Ascending aorta (tissue), 2 donors: ENCODE measurements at places on chromosomes 2 and 18.

GRCh38 chr2:75952173-75952572 is 241.5 kb upstream of the GCFC2 start:
- H3K4me1 ChIP-seq = no peaks in the 10 kb centered on the region
- no peaks in the 10 kb centered on the region for H3K36me3 ChIP-seq
- H3K27me3 ChIP-seq = no peaks in the 10 kb centered on the region
- no peak overlapping the region for H3K4me3 ChIP-seq
- no peak overlapping the region for H3K27ac ChIP-seq
- DNase-seq = no peak

- no peak for DNase-seq
- no peak overlapping the region for H3K4me3 ChIP-seq
- no peak overlapping the region for H3K27ac ChIP-seq
These were observed 58.6 kb upstream of the TMEM17 start for GRCh38 chr2:62564380-62565137.

GRCh38 chr18:49015886-49016647 is 65.3 kb upstream of the SMAD7 start:
- H3K4me1 ChIP-seq = peaks cover 15% of the 10 kb centered on the region
- no peak overlapping the region for H3K4me3 ChIP-seq
- no peak for DNase-seq
- no peaks in the 10 kb centered on the region for H3K27me3 ChIP-seq

DNA sequence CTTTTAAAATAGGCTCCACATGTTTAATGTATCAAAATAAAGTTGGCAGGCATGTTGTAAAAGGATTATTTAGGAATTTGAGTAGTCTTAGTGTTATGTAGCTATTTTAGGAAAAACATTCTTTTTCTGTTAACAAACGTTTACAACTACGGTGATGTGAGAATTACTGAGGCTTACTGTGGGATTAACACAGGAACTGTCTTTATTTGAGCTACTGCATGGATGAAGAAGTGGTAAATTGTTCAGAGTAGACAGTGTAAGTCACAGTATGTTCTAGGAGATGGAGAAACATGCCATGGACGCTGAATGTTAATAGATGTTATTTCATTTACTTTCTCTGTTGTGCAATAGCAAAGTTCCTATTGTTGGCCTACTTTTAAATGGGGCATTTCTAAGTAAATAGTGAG is 1.6 kb downstream of the PPM1B start:
- H3K27ac ChIP-seq = peak overlapping the region; percentile 99
- no peaks in the 10 kb centered on the region for H3K4me1 ChIP-seq
- no peak for DNase-seq
- H3K4me3 ChIP-seq = peak overlapping the region; percentile 88
- no peaks in the 10 kb centered on the region for H3K36me3 ChIP-seq

DNA sequence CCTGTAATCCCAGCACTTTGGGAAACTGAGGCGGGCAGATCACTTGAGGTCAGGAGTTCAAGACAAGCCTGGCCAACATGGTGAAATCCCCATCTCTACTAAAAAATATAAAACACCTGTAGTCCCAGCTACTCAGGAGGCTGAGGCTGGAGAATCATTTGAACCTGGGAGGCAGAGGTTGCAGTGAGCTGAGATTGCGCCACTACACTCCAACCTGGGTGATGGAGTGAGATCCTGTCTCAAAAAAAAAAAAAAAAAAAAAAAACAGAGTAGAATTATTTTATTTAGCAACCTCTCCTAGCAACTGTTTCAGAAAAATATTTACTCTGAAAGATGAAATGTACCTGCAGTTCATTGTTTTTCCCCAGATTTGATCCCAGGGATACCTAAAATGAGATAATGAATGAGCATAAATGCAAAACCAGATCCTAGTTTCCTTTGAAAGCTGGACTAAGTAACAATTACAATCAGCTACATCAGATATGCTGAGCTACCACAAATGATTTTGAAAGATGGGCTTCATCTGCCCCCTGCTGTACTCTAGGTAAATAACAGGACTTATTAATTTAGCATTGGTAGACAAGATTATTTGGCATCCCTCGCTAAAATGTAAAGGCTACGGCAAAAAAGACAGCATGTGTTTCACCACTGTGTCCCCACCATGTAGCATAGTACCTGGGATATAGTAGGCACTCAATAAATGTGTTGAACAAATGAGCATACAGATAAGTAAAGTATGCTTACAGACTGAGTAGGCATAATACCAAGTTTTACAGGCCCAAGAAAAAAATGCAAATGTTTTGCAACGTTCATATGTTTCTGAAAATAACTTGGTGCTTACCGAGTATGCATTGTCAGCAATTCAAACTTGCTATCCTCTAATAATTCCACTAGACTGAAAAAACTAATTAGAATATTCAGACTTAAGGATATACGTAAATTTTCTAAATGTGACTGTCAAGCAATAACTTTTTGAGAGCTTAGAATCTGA is 102.5 kb downstream of the ATL2 start:
- DNase-seq = no peak
- H3K27ac ChIP-seq = no peak overlapping the region
- no peaks in the 10 kb centered on the region for H3K36me3 ChIP-seq
- H3K4me3 ChIP-seq = no peak overlapping the region

DNA sequence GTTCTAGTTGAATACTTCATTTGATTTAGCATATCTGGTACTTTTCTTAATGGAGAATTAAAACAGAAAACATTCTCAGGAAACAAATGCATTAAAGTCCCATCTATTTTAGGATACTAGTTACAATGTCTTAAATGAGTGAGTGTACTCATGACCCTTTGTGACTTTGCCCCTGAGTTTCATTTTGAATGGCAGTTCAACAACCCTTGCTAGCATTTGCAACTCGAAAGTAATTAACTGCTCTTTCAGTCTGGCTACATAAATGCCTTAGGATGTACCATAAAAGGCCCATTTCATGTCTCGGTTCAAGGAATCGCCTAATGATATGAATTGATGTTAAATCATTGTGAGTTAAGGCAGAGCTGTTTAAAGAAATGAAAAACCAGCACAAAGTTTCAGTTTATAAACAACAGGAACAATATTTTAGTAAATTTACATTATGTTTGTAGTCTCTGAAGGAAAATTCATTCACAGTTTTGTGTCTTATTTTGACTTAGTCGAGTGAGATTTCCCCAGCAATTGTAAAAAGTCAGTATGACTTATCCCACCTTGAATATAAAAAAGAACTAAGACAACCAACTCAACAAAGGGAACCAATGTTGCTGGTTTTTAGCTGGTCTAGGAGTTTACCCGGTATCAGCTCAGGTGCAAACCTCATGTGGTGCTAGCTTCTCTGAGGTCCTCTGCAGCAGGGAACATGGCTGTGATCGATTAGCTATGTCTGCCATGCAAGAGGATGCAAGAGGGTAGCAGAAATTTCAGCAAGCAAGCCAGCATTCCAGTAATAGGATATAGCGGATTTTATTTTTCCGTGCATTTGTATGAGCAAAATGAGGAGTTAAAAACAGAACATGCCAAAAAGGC is 386.2 kb downstream of the PTPRM start:
- no peaks in the 10 kb centered on the region for H3K36me3 ChIP-seq
- no peak overlapping the region for H3K27ac ChIP-seq
- H3K4me3 ChIP-seq = no peak overlapping the region
- no peaks in the 10 kb centered on the region for H3K4me1 ChIP-seq
- no peak for DNase-seq
- H3K27me3 ChIP-seq = no peaks in the 10 kb centered on the region

GRCh38 chr18:11366410-11366809 is 217.0 kb upstream of the PIEZO2 start:
- no peaks in the 10 kb centered on the region for H3K4me1 ChIP-seq
- no peak for DNase-seq
- H3K36me3 ChIP-seq = no peaks in the 10 kb centered on the region
- no peaks in the 10 kb centered on the region for H3K27me3 ChIP-seq
- no peak overlapping the region for H3K27ac ChIP-seq

GRCh38 chr2:180184506-180184905 is 177.4 kb upstream of the CWC22 start:
- H3K27ac ChIP-seq = no peak overlapping the region
- H3K4me1 ChIP-seq = no peaks in the 10 kb centered on the region
- H3K4me3 ChIP-seq = no peak overlapping the region

DNA sequence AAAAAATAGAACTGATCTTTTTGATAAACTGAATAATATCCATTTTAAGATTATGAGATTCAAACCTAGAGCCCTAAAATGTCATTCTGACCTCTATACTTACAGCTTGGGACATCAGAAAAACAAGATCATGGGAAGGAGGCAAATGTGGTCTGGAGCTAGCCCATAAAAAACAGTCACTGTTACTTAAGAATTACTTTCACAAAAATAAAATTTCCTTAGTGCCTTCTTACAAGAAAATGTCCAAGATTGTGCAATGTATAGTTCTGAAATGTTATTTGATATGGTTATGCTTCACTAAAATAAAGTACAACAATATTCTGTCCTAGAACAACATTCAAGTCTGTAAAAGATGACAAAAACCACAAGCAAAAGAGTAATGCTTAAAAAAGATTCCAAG is 247.6 kb downstream of the DYM start:
- H3K27ac ChIP-seq = peak overlapping the region; percentile 35
- H3K36me3 ChIP-seq = no peaks in the 10 kb centered on the region
- peaks cover 4% of the 10 kb centered on the region for H3K4me1 ChIP-seq
- DNase-seq = no peak
- no peak overlapping the region for H3K4me3 ChIP-seq
- H3K27me3 ChIP-seq = no peaks in the 10 kb centered on the region

GRCh38 chr2:55581435-55581834 is 36.0 kb downstream of the PPP4R3B start:
- peaks cover 14% of the 10 kb centered on the region for H3K36me3 ChIP-seq
- H3K27ac ChIP-seq = no peak overlapping the region
- no peaks in the 10 kb centered on the region for H3K27me3 ChIP-seq
- no peak overlapping the region for H3K4me3 ChIP-seq

DNA sequence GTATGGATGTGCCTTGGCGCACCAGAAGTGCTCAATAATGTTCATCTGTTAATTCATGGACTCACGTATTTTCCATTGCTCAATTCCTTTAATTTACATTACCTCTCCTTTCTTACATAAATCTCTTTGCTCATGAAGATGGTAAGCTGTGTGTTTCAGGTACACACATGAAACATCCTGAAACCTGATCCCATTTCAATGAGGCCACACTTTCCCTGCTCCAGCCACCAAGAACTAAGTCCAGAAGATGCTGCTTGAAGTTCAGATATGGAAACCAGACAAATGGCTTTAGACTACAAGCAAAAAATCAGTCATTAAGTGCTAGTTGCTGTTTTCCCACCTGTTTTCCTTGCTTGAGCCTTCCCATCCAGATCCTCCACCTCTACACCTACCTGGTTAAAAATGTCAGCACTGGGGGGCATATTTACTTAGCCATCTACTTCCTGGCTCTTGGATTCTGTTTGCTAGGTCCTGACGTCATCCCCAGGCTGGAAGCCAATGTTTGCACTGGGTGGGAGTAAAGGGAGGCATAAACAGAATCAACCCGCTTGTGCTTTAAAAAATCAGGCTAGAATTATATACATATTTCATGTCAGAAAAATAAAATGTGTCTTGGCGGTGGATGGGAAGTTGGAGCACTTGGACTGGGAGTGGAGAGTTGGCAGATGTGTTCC is 309.7 kb downstream of the OSR1 start:
- peak overlapping the region; percentile 2 for H3K27ac ChIP-seq
- DNase-seq = no peak
- H3K4me1 ChIP-seq = peaks cover 13% of the 10 kb centered on the region
- H3K36me3 ChIP-seq = no peaks in the 10 kb centered on the region
- H3K27me3 ChIP-seq = no peaks in the 10 kb centered on the region

DNA sequence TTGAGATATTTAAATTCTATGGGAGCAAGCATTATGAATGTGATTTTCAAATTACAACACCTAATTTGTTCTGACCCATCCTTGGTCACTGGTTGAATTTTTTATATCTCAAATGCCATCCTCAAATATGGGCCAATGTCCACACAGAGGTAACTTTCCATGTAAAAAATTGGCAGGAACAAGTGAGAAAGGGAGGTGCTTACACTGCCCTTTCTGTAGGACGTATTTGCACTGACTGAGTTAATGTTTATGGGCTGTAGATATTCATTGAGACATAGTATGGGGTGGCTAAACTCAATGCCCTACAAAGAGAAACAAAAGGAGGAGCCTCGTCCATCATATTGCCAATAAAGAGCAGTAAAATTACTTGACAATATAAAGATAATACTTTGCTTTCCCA is 259.3 kb downstream of the NRXN1 start:
- H3K4me3 ChIP-seq = no peak overlapping the region
- H3K27ac ChIP-seq = no peak overlapping the region
- no peaks in the 10 kb centered on the region for H3K36me3 ChIP-seq
- H3K27me3 ChIP-seq = no peaks in the 10 kb centered on the region
- no peaks in the 10 kb centered on the region for H3K4me1 ChIP-seq

DNA sequence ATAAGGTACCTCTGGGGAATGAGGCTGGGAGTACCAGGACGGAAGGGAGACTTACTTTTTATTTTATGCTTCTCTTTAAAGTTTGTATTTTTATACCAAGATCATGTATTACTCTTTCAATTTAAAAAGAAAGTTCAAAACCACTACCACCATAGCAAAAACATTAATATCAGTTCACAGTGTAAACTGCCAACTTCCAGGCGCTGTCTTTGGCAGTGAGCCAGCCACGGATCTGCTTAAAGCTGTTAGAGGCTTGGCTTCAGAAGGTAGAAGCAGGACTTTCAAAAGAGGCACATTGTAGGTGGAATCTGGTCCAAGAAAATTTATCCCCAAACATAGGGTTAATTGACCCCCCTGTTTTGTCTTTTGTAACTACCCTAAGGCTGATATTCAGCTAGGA is 74.8 kb downstream of the B3GNT2 start:
- DNase-seq = no peak
- H3K4me1 ChIP-seq = no peaks in the 10 kb centered on the region
- H3K27ac ChIP-seq = no peak overlapping the region

DNA sequence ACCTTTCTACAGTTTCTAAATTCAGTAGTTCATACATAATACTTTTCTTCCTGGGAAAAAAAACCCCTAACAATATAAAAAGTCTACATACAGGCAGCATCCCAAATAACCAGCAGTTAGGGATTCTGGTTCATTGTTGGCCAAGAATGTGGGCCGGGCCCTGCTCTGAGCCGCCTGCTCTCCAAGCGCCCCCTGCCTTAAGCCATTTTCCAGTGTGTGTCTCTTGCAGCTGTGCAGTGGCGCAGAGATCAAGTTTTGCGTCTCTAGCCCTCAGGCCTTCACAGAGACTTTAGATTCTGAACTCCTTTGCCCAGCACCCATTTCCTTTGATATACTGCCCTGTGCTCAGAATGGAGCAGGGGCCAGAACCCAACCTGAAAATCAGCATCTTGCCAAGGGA is 32.9 kb downstream of the RMC1 start:
- DNase-seq = no peak
- no peak overlapping the region for H3K27ac ChIP-seq
- no peak overlapping the region for H3K4me3 ChIP-seq
- no peaks in the 10 kb centered on the region for H3K27me3 ChIP-seq
- H3K4me1 ChIP-seq = no peaks in the 10 kb centered on the region
- H3K36me3 ChIP-seq = peaks cover 93% of the 10 kb centered on the region

DNA sequence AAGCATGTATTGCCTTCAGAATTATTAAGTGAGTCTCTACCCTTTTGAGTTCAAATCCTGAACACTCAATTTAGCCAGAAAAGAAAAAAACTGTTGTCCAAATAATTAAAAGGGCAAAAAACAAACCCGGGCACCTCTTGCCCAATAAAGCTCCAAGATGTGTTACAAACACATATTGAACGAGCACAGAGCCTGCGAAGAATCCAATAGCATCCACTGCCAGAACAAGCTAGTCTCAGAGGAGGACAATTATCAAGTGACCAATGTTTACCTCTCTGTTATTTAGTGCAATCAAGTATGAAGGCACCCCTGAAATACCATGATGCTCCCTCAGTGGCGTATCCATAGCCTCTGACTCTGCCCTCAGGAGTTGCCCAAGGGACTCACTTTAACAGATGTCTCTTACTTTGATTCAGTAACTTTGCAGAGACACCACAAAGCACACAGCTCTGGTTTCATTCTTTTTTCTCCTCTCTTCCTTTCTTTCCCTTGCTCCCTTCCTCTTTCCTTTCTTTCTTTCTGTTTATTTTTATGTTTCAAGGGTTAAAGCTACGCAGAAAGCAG is 93.5 kb upstream of the SPATS2L start:
- H3K27ac ChIP-seq = no peak overlapping the region
- no peak overlapping the region for H3K4me3 ChIP-seq
- H3K36me3 ChIP-seq = no peaks in the 10 kb centered on the region
